NCI-H69 (cell line): ENCODE measurements at places on chromosomes 1 and 21.

DNA sequence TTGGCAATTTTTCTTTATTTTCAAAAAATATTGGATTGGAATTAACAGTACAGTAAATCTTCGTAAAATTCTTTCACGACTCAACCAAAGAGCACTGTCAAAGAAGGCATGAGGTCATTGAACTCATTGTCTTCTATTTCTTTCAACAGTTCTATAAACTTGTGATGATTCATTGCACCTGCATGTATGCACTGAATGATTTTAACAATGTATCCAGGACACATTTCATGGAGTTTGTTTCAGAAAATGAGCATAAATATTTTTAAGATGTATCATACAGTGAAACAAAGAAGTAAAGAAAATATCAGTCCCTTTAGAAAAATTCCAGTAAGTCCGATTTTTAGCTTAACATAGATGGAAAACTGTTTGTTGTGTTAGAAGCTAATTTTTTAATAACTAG, 33.6 kb upstream of the CD34 start:
- DNase-seq, result no peak

DNA sequence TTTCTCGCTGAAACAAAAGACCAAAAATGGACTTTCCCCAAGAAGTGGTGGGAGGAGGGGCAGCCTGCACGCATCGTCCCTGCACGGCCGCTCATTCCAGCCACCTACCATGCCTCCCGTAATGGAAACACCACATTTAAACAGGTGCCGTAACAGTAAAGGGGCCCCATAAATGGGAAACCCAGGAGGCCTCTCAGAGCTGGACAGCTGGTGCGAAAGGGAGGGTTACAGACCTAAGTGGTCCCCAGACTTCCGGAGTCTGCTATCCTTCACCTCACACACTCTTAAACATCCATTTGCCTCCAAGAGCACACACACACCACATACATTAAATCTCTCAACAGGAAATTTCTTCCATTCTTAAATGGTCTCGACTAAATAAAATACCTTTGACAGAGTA, 120.7 kb upstream of the SOD1 start:
- no peak for DNase-seq

DNA sequence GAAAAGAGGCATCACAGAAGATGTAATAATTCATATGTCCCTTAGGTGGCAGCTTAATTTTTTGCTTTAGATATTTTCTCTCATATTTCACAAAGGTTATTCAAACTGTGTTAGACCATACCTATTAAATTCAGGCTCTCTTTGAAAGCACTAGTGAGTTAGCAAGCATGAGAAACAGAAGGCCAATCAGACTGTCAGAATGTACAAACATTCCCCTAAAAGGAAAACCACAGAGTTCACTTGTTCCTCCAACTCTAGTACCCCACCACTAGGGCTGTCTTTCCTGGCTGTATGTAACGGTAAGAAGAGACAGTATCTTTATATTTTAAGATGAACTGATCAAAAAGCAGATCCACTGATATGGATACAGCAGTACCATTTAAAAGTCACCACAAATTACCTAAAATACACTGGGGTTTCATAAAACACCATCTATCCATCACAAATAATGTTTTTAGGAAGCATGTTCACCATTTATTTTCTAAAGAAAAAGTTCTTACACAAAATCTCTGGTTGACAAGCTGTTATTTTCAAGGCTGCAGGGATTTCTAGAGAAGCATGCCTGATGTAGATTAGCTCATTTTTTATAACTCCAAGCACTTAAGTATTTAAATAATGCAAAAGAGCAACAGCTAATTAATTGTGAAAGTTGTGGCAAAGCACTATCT, 1.8 kb downstream of the ARPC5 start:
- peak; percentile 81 for DNase-seq

DNA sequence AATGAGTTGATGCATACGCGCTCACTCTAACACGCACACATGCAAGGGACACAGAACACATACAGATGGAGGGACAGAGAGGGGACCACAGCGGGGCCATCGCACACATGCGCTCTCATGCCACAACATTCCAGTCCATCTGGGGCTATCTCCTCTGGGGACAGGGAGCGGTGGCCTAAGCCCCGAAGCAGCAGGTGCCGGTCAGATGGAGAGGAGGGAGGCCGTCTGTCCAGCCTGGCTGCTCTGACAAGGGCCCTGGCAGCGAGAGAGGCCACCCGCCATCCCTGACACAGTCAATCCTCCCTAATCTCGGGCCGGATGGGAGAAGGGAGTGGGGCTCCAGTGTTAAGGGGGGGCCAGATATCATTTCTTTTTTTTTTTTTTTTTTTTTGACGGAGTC, 123.5 kb downstream of the KIAA0319L start:
- DNase-seq, result no peak

- no peak for DNase-seq
These were observed 3902.9 kb downstream of the SRGAP2C start for GRCh38 chr1:125087691-125088090.

GRCh38 chr1:11847667-11848372, at the start of gene NPPA:
Gene NPPA, minus strand, starts transcription at chr1:11847783. Its CDS starts 99 bp downstream, at chr1:11847684.
- DNase-seq, result peak; percentile 95

DNA sequence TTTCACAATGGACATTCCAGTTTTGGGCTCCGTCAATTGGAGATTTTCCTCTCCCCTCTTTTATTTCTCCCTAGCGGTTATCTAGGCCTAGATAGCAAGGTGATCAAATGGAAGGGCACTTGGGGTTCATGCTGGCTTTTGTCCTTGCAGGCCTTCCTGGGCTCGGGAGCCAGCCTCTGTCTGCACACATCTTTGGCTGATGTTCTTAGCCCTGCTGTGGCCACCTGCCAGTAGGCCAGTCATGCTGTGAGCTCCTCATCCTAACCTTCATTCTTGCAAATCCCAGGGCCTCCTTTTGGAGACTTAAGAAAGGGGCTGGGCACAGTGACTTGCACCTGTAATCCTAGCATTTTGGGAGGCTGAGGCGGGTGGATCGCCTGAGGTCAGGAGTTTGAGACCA, 13.5 kb downstream of the TIE1 start:
- no peak for DNase-seq

DNA sequence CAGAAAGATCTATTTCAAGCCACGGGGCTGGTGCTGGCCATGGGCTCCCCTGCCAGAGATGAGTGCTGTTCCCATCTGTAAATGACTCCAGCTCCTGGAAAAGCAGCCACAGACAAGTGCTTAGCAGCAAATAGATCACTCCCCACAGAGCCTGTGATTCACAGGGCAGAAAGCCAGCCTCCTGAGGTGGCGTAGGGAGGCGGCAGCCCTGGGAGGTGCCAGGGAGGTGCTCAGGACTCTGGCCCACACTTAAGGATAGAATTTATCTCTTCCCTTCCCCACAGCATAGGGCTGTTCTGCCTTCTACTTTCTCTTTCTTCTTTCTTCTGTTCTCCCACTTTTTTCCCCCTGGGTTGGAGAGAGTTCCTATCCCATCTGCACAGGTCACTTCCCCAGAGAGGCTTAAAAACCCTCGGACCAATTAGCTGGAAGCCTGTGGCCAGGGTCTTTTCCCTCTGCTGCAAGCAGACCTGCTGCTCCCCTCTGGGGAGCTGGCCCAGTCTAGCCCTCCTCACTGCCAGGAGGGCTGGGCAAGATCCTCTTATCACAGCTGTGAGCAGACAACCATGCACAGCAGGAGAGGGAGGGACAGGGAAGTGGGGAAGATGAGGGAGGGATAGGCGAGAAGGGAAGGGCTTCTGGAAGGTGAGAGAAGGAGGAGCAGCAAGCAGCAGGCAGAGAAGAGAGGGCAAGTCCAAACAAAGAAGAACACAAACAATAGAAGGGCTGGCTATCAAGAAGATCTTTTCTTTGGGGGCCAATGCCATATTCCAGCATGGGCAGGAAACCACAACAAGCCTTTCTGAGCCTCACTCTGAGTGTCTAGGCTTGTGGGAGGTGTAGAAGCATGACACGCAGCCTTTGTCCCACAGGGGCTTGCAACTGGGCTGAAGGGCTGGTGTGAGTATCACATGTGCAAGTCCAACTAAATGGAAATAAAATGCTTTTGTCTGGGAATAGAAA, 41.0 kb downstream of the KCND3 start:
- DNase-seq, result peak; percentile 55

DNA sequence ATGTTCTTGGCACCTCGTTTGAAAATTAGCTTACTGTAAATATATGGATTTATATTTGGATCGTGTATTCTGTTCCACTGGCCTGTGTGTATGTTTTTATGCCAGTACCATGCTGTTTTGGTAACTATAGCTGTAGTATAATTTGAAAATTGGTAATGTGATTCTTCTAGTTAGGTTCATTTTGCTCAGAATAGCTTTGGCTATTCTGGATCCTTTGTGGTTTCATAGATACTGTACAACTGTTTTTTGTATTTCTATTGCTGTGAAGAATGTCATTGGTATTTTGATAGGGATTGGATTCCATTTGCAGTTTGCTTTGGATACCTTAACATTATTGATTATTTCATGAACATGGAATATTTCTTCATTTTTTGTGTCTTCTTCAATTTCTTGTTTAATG, 490.2 kb downstream of the BRINP3 start:
- no peak for DNase-seq

- no peak for DNase-seq
These were observed 363.4 kb downstream of the PDE4B start for GRCh38 chr1:66156144-66156543.

DNA sequence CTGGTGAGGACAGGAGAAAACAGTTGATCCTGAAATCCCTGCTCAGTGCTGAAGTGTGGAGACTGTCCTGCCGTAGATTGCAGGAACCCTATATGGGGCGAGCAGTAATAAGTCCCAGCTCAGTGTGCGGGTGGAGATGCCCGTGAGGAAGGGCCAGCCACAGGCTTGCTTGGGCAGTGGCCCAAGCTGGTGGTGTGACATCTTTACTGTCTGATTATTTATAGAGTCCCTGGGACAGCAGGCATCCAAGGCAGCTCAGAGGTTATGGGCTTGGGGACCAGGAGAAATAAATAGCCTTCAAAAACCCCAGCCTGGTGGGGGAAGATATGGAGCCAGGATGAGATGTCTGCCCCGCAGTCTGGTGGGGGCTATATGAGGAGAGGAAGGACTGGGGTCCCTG, 170.7 kb upstream of the POU3F1 start:
- no peak for DNase-seq

GRCh38 chr1:154348429-154349076, 23.2 kb downstream of the ATP8B2 start:
- no peak for DNase-seq

DNA sequence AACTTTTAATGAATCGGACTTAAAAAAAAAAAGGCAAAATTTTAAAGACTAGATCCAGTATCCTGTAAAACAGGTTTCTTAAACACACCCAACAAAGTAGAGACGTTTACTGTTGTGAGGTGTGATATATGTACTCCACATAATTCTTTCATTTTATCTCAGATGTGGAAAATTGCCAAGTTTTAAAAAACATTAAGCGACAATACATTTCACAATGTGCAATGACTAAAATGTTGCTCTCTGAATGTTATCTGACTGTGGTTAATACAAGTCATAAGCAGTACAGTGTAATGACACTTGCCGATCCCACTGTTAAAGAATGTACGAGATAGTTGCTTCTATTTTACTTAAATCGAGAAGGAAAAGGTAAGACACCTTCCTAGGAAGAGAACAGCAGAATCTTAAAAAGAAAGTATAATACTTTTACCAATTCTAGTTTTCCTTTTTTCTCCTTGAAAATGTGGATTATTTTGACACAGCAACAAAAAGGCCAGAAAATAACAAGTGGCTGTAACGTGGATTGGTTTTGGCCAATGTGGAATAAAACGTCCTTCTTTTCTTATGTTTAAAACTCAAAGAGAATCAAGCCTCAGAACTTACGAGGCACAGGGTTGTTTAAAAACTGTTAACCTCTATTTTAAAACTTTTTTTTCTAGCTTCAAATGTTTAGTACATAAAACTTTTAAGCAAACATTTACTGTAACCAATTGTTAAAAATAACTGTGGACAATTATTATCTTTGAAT, 51.4 kb downstream of the TP53BP2 start:
- DNase-seq, result no peak

DNA sequence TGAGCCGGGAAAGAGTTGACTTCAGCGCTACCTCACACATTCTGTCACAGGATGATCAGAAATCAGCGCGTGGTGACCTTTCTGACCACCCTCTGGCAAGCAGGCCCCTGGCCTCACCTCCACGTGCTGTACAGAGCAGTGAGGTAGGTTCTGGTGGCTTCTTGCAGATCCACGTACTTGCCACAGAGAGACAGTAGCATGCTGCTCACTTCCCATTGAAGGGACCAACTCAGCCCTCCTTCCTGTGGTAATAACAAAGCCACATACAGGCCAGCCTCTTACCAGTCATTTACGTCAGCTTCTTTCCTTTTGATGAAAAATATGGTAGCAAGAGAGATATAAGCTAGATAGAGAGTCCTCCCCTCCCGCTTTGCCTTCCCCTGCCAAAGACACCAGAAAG, 200.7 kb downstream of the CHRM3 start:
- no peak for DNase-seq

DNA sequence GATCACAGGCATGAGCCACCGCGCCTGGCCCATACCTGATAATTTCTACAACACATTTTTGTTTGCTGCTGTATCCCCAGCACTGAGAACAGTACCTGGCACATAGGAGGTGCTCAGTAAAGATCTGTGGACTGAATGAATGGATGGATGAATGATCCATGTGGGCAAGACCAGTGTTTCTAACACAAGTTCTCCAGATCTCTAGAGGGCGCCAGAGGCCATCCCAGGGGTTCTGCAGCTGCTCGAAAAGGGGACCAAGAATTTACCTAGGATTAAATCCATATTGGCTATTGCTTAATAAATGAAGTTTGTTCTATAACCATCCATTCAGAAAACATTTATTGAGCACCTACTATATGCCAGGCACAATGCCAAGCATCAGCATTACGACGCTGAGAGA, 167.7 kb downstream of the ACTL8 start:
- peak; percentile 58 for DNase-seq

DNA sequence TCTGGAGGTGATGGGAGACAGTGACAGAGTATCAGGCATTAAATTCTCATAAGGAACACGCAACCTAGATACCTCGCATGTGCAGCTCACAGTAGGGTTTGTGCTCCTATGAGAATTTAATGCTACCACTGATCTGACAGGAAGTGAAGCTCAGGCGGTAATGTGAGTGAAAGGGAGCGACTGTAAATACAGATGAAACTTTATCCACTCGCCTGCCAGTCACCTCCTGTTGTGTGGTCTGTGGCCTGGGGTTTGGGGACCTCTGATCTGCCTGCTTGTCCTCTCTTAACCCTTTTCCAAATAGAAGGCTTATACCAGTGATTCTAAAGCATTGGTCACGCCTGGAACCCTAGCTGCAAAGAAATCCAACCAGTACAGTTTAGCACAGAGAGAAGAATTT, 15.3 kb downstream of the GABPA start:
- no peak for DNase-seq

GRCh38 chr1:190138266-190138665, 339.4 kb downstream of the BRINP3 start:
- DNase-seq, result no peak

GRCh38 chr1:203162403-203162802, 13.2 kb downstream of the MYBPH start:
- DNase-seq, result no peak

DNA sequence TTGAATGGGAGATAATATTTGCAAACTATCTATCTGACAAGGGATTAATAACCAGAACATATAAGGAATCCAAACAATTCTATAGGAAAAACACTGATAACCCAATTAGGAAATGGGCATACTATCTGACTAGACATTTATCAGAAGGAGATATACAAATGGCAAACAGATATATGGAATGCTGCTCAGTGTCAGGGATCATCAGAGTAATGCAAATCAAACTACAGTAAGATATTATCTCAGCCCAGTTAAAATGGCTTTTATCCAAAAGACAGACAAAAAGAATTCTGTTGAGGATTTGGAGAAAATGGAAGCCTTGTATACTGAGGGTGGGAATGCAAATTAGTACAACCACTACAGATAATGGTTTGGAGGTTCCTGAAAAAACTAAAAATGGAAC, 758.0 kb upstream of the B3GALT2 start:
- DNase-seq, result no peak
